ENCODE measurements at places on chromosomes 7 and 10. TPM values are rescaled to one million over a fixed set of nuclear protein-coding genes. Genes with fewer than 3 reads are reported as not detected.

DNA sequence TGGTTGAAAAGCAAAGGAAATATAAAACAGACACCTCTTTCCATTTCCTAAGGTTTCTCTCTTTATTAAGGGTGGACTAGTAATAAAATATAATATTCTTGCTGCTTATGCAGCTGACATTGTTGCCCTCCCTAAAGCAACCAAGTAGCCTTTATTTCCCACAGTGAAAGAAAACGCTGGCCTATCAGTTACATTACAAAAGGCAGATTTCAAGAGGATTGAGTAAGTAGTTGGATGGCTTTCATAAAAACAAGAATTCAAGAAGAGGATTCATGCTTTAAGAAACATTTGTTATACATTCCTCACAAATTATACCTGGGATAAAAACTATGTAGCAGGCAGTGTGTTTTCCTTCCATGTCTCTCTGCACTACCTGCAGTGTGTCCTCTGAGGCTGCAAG, 154.4 kb upstream of the LANCL2 start:
- H3K4me3 ChIP-seq, result no peak overlapping the region
- peaks cover 27% of the 10 kb centered on the region for H3K4me1 ChIP-seq
- H3K27me3 ChIP-seq, result no peaks in the 10 kb centered on the region
- no peaks in the 10 kb centered on the region for H3K36me3 ChIP-seq

The AFAP1L2 gene
- 6.1 TPM for total RNA-seq

GRCh38 chr10:15760681-15761080, 41.0 kb upstream of the ITGA8 start:
- H3K27ac ChIP-seq, result no peak overlapping the region
- H3K4me1 ChIP-seq, result no peaks in the 10 kb centered on the region
- no peak for DNase-seq
- H3K27me3 ChIP-seq, result peaks cover 1% of the 10 kb centered on the region

DNA sequence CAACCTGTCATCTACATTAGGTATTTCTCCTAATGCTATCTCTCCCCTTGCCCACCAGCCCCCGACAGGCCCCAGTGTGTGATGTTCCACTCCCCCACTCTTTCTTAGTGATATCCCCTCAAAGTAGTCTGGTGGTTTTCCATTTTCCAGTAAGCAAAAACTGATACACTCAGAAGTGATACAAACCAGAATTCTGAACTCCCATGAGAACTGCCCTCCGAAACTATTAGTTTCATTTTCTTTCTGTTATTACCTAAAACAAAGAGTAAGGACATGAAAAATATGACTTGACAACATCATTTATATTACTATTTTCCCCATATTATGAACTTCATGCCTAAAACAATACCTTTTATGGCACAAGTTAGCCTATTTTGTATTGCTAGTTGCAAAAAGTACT, 175.0 kb downstream of the OTUD1 start:
- no peak overlapping the region for H3K27ac ChIP-seq
- no peaks in the 10 kb centered on the region for H3K4me1 ChIP-seq
- DNase-seq, result no peak
- H3K27me3 ChIP-seq, result no peaks in the 10 kb centered on the region
- H3K36me3 ChIP-seq, result no peaks in the 10 kb centered on the region

The PHYHIPL gene
- 39.3 TPM for total RNA-seq

The ENTPD7 gene
- total RNA-seq, result 51.6 TPM

The TMEM140 gene
- total RNA-seq, result 19.4 TPM

The LRGUK gene
- 2.4 TPM for total RNA-seq

The SDHAF3 gene
- total RNA-seq, result 17.5 TPM

DNA sequence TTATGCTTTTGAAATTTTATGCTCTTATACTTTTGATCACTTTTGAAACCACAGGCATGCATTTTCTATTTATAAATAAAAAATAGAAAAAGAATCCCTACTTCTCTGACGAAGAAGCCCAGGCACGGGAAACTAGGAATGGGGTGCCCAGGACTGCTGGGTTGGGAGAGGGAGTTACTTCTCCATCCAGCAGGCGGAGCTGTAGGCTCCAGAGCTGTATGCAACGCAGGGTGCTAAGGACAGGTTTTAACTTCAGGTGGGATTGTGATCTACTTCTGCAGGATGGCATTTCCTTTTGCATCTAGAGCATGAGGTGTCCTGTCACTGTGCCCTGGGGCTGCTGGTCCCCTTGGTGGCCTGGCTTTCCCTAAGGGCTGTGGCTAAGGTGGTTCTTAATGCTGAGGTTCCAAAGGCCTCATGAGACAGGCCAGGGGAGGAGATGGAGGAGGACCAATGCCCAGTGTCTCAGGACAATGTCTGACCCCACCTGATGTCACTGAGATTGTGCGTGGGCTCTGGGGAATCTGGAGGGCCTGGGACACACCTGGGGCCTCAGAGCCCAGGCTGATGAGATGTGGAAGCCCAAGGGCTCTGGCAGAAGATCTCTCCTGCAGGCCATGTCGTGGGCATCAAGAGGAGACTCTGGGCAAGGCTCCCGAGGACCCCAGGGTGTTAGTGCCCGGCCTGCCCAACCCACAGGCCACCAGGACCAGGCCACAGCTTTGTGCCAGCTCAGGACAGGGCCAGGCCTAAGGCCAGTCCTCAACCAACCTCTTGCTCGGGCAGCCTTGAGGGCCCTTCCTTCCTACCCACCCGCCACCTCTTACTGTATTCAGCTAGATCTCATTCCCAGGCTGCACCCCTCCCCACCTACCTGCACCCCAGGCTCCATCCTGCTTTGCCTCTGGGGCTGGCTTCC, 507 bp downstream of the CCDC201 start:
- no peak overlapping the region for H3K27ac ChIP-seq
- H3K36me3 ChIP-seq, result no peaks in the 10 kb centered on the region
- no peaks in the 10 kb centered on the region for H3K27me3 ChIP-seq
- no peak overlapping the region for H3K4me3 ChIP-seq
- peak; percentile 55 for DNase-seq

DNA sequence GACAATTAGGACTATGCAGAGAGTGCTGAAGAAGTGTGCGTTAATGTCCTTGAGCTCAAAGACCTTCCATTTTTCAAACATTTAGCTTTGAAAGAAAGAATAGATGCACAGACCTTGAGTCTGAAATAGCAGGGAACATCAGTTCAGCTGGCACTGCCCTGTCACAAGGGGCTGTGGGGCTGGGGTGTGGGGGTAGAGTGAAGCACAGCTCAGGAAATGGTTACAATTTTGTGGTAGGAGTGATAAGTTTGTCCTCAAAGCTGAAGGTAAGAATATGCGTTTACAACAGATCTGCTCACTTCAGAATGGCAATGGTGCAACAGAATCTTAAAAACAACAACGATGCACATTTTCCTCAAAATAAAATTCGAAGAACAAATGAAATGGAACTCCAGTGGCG, 33.6 kb downstream of the SMKR1 start:
- no peak overlapping the region for H3K27ac ChIP-seq
- H3K4me3 ChIP-seq, result no peak overlapping the region
- H3K27me3 ChIP-seq, result no peaks in the 10 kb centered on the region
- H3K36me3 ChIP-seq, result no peaks in the 10 kb centered on the region

- H3K4me3 ChIP-seq, result no peak overlapping the region
- no peaks in the 10 kb centered on the region for H3K36me3 ChIP-seq
- H3K27me3 ChIP-seq, result no peaks in the 10 kb centered on the region
- no peak overlapping the region for H3K27ac ChIP-seq
- DNase-seq, result no peak
- peaks cover 10% of the 10 kb centered on the region for H3K4me1 ChIP-seq
These were observed 60.8 kb downstream of the ATXN7L1 start for GRCh38 chr7:105815576-105815975.

GRCh38 chr10:10699427-10699826, 318.2 kb upstream of the CELF2 start:
- no peaks in the 10 kb centered on the region for H3K27me3 ChIP-seq
- H3K27ac ChIP-seq, result no peak overlapping the region
- no peaks in the 10 kb centered on the region for H3K36me3 ChIP-seq
- no peaks in the 10 kb centered on the region for H3K4me1 ChIP-seq

DNA sequence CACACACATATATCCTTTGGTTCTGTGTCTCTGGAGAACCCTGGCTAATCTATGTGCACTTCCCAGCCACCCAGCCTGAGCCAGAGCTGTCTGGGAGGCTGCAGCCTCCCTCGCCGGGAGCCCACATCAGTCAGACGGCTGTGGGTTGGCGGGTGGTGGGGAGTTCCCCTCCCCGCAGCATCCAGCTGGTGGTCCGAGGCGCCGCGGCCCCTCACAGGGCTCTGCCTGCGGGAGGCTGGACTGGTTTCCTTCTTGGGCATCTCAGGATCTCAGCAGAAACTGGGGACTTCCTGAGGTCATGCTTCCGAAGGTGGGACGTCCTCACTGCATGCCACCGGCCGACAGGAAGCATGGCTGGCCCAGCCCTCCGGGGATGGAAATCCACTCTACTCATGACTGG, 22.0 kb upstream of the PSMG3 start:
- H3K36me3 ChIP-seq, result no peaks in the 10 kb centered on the region
- no peak for DNase-seq
- no peak overlapping the region for H3K27ac ChIP-seq
- H3K4me3 ChIP-seq, result no peak overlapping the region
- no peaks in the 10 kb centered on the region for H3K4me1 ChIP-seq

The EFCAB10 gene
- 0.12 TPM for total RNA-seq

GRCh38 chr7:44973610-44974401, 5.0 kb downstream of the MYO1G start:
- no peaks in the 10 kb centered on the region for H3K27me3 ChIP-seq
- H3K4me1 ChIP-seq, result no peaks in the 10 kb centered on the region
- no peak overlapping the region for H3K4me3 ChIP-seq
- H3K36me3 ChIP-seq, result no peaks in the 10 kb centered on the region
- DNase-seq, result peak; percentile 76

DNA sequence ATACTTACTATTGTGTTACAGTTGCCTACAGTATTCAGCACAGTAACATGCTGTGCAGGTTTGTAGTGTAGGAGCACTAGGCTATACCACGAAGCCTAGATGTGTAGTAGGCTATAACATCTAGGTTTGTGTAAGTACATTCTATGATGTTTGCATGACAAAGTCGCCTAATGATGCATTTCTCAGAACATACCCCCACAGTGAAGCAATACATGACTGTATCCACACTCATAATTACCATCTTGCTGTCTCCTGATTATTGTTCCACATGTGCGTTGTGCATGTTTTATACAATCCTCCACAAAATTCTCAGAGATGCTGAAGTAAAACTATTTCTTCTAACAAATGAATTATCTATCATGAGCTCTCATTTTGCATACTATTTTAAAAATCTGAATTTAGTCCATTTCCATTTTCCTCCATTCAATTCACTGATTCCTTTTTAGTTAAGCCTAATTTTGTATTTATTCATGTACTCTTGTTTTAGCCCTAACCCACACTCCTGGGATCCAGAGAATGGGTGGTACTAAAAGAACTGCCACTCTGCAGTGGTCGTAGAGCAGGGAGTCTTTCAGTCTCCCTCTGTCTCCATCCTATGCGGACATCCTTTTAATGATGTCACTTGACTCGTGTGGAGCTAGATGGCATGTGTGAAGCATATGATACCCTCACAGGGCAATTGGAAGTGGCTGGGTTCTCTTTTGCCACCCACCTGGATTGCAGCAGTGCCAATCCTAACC, 67.6 kb upstream of the CAV2 start:
- no peak overlapping the region for H3K27ac ChIP-seq
- no peaks in the 10 kb centered on the region for H3K4me1 ChIP-seq
- DNase-seq, result no peak
- no peak overlapping the region for H3K4me3 ChIP-seq

The SHH gene
- total RNA-seq, result 21.2 TPM

DNA sequence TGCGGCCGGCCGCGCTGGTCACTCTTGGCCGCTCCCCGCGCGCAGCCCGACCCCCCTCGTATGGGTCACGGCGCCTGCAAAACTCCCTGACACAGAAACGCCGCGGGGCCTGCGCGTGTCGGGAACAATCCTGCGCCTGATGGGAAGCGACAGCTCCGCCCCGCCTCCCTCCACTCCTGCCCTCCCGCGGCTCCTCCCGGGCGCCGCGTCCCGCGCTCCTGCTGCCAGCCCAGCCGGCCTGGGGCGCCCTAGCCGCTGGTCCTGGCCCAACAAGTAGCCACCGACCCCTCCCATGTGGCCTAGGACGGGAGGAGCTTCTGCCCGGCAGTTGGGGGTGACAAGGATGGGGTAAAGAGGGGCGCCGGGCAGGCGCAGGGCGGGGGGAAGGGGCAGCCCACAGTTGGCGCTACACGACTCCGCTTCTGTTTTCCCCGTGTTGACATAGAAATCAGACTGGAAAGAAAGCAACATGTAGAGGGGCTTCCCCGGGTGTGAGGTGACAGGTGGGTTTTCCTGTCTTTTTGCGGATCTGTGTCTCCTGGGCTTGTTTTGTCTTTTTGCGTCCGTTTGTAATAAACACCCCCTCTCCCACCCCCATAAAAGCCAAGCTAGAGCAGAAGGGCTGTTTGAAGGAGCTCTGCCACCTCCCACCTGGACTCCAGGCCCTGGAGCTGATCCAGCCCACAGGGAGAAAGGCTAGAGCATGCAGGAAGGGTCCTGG, 35.1 kb upstream of the PAX2 start:
- no peaks in the 10 kb centered on the region for H3K36me3 ChIP-seq
- peak; percentile 45 for DNase-seq
- H3K4me1 ChIP-seq, result peaks cover 8% of the 10 kb centered on the region
- no peak overlapping the region for H3K27ac ChIP-seq

The NUTM2E gene
- total RNA-seq, result 0.37 TPM

- H3K36me3 ChIP-seq, result no peaks in the 10 kb centered on the region
- no peak overlapping the region for H3K4me3 ChIP-seq
- no peaks in the 10 kb centered on the region for H3K4me1 ChIP-seq
- no peak overlapping the region for H3K27ac ChIP-seq
These were observed 41.3 kb downstream of the AVL9 start for GRCh38 chr7:32536585-32536984.

The UNCX gene
- total RNA-seq, result not detected

DNA sequence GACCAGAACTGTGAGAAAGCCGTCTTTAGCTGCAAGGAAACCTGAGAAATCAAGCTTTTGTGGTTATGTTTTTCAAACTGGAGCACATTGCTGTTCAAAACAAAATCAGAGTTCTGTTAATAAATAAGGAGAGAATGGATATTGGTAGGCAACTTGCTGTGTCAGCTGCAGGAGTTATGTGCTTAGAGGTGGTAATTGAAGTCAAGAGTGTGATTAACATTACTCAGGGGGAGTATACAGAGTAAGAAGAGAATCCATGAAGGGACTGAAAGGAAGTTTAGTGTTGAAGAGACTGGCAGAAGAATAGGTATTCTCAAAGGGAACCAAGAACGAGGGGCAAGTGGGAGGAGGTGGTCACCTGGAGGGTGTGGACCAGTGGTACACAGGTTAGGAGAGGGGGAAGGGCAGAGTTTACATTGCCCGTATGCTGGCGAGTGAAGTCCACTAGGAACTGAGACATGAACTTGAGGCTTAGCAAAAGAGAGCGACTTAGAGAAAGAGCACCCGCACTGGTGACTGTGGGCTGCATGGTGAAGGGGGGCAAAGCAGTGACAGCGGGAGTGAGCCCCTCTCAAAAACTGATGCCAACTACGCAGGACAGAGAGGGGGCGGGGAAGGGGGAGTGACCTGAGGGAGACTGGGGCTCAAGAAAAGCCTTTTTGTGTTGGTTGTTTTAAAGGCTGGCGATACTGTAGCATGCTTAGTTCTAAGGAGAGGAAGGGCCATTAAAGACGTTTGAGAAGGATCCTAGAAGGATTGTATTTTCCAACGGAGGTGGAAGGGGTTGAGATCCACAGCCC, 80.0 kb downstream of the SDK1 start:
- H3K4me3 ChIP-seq, result no peak overlapping the region
- H3K36me3 ChIP-seq, result no peaks in the 10 kb centered on the region
- H3K4me1 ChIP-seq, result no peaks in the 10 kb centered on the region
- H3K27me3 ChIP-seq, result no peaks in the 10 kb centered on the region

The TDRD1 gene
- total RNA-seq, result not detected

All from hepatocyte (in vitro differentiated cells).